Pulmonary artery endothelial cell (primary cell): ENCODE measurements at places on chromosomes 11 and 22.

DNA sequence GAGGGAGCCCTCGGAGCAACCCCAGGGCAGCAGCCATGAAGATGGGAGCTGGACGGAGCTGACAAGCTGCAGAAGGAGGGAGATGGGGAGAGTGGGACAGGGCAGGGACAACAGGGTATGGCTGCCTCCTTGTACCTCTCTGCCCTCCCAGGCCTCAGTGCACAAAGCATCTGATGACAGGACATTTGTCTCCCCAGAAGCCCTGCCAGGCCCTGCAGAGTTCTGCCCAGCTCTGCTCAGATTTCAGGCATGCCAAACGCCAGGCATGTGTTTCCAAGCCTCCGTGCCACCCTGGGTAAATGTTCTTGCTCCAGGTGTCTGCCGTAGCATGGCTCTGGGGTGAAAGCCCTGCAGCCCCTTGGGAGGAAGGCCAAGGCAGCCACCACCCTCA lies 1.1 kb upstream of the IFITM10 start:
- no peak for DNase-seq

- no peak for DNase-seq
Measured at GRCh38 chr11:117203069-117203407, 3.9 kb downstream of the TAGLN start.

DNA sequence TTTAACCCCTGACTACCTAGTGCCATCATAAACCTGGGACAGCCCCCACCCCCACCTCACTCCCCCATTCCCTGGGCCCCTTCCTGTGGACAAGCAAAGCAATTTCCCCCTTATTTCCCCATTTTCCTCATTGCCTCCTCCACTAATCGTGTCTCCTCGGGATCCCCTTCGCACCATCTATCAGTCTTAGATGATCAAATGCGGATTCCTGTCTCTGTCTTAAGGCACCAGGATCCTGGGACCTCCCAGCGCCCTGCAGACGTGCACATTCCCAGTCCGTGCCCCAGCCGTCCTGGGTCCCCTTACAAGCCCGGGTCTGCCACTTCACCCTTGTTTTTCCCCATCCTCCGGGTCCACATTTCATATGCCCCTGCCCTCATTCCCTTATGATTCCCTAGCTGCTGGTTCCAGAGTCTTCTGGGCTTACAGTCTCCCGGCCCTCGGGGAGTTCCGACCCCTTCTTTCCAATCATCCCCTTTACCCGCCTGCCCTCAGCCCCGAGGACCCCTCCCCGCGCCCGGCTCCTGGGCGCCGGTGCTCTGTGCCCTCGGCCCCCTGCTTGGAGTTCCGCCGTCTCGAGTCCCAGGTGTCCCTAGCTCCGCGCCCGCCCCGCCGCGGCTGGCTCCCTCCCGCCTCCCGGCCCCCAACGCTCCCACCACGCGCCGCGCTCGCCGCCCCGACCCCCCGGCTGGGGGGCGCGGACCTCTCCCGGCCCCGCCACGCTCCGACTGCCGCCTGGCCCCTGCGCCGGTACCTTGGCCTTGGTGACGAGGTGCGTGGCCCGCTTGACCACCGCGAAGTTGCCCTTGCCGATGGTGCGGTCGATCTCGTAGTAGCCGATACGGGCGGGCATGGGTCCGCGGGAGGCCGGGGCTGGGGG lies 599 bp downstream of the SIK3 start:
- DNase-seq = no peak

- DNase-seq = no peak
Measured at GRCh38 chr22:25976356-25976755, 192.9 kb upstream of the SEZ6L start.

DNA sequence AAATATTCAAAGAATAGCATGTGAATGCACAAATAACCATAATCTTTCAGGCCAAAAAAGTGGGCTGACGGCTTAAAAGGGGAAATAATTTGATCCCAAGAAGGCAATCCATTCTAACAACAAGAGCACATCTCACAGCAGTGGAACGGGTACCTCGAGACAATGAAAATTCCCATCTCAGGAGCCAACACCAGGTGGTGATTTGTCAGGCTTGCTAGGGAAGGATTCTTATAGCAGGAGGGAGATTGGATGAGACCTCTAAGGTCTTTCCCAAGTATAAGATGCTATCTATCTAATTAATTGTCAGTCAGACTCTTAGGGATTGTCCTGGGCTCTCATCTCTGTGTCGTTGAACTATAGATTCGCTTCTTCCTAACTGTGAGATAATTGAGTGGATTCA lies 284.0 kb downstream of the ETS1 start:
- DNase-seq = no peak

DNA sequence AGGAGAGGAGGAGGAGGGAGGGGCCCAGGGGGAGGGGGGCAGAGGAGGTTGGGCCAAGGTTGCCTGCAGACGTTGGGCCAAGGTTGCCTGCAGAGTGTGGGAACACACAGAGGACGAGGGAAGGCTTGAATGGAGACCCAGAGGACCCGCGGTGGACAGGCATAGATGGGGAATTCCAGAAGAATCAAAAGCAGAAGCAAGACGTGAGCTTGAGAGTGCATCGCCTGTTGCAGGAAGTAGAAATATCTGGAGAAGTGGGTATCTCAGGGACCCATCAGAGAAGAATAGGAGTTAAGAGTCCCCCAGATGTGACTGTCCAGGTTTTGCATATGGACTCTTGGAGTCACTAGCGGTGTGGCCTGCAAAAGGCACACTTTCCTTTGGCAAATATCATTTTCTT lies 670.2 kb downstream of the TBC1D22A start:
- DNase-seq = no peak

- DNase-seq = no peak
Measured at GRCh38 chr11:117369534-117369933, 41.9 kb downstream of the CEP164 start.

DNA sequence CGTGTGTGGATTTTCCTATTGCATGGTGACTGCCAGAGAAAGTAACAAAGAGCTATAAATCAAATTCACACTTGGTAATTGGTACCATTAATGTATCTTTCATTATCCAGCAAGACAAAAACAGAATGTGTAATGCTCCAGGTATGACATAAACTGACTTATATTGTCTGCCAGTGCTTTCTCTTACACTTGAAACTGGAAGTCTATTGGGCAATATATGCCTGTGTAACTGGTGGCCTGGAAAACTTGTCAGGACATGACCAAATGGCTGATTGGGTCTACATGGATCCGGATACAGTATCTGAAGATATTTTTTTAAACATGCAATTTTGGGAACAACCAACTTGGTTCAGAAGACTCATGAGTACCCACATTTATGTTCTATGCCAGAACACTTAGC lies 174.6 kb upstream of the ARHGAP42 start:
- no peak for DNase-seq

- no peak for DNase-seq
Measured at GRCh38 chr11:16799221-16799620, 60.8 kb downstream of the C11orf58 start.

DNA sequence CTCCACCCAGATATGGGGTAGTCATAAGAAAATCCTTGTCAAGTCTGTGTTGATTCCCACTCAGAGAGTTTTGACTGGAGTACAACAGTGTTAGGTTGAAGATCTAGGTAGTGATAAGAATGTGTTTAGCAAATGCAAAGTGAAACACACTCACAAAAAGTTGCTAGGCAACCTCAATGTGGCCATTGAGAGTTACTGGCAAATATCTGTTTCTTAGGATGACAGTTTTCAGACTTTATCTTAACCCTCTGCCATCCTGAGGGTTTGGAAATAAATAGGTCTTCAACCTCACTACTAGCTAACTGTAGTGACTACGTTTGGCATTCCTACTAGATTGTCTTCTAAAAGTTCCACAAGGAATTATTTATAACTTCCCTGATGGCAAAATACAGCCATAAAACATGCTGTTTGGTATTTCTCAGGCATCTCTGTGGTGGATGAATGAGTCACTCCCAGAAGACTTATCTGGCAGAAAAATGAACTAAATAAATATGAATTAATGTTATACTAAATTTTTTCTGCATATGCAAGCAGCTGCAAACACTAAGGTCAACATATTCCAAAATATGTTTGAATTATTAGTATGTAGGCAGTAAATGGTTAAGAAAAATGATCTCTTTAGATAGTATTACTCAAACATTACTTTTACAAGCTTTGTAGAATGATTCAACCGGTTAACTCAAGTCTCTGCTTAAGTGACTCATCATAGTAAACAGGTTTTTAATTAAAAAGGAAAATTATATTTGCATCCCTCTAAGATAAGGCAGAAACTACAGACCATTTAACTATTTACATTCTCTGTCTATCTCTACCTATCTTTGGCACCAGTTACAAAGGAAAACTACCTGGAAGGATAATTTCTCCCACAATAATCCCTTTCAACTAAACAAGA lies 17.1 kb upstream of the SYTL2 start:
- DNase-seq = no peak

- DNase-seq = no peak
Measured at GRCh38 chr11:73219396-73220285, 1.6 kb downstream of the P2RY2 start.

DNA sequence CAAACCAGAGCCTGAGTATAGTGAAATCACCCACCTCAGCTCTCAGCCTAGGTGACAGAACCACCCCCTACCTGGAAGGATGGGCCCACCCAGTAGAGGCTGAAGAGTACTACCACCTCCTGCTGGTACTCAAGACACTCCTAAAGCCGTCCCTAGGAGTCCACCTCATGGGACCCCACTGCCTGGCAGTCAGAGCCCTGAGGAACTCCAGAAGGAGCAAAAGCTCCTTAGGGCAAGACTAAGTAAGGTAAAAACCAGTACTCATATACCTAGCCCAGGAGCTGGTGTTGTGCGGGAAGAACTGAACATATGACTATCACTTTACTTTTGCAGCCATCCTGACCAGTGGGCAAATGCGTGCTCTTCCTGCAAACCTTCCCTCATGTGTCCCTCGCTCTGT lies 36.3 kb downstream of the HIRA start:
- DNase-seq = no peak

- DNase-seq = no peak
Measured at GRCh38 chr11:46362156-46363030, 15.1 kb downstream of the DGKZ start.

- no peak for DNase-seq
Measured at GRCh38 chr11:75351791-75352587, 528 bp upstream of the ARRB1 start.

DNA sequence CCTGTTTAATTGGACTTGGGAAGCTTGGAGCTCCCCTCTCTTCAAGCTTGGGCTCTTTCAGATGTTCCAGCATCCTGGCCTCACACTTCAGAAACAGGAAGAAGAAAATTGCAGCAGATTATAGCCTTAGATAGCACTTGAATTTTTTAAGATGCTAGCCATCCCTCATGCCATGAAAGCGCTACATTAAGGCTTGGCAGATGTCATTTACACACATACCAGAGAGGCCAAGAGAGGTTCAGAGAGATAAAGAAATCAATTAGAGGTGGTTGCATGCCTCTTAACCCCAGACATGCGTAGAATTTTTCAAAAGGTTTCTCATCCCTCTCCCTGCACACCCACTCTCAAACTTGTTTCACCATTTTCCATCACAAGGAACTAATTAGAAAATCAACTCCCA lies 31.9 kb upstream of the DBX1 start:
- no peak for DNase-seq

DNA sequence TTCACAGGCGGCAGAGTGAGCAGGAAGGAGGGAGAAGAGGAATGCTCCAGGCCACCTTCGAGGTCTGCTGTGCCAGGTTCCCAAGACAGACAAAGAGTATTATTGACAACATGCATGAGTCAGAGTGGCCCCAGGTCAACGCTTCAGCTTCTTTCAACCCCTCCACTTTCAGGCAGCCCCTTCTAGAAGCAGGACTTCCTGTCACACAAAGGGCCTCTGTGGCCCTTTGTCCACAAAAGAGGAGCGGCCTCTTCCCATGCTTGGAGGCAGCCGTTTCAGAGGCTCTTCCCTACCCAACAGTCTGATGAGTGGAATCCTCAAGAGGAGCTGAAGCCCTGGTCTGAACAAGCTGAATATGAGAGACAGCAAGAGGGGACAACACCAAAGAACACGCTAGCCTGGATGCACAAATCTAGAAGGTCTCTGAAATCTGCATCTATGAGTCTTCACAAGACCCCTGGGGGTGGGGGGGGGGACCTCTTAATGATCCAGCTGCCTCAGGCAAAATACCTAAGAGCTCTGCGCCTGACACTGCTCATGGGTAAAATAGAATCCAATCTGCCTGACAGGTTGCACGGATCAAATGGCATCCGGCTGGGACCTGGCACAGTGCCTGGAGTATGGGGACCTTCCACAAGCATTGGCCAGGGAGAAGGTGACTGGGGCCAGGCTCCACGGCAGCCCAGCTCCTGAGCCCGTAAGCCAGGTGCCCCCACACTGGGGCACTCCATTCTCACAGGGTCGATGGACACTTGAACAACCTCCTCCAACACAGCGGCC lies 67.5 kb downstream of the PACSIN2 start:
- DNase-seq = no peak

GRCh38 chr22:39527481-39527961 lies 5.0 kb downstream of the RPS19BP1 start:
- DNase-seq = no peak

DNA sequence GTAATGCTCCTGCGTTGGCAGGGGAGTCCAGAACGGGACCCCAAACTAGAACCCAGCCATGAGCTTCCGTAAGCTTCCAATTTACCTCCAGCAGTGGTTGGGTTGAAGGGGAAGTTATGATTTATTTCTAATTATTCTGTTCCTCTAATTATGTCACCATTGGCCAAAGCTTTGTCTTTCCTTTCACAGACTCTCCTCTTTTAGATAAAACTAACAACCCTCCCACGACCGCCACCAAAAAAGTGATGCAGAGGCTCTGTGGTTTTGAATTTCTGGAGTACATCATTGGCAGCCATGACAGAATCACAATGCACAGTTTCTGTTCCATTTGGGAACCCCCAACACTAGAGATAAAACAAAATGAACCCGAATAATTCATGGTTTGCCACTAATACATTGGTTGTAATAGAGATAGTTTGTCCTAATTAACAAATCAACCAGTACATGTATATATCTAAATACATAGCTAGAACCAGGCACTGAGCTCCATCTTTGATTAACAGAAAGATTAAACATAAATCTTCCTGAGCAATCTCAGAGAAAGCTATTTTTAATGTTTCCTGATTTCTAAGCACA lies 64.3 kb downstream of the ETS1 start:
- DNase-seq = no peak

DNA sequence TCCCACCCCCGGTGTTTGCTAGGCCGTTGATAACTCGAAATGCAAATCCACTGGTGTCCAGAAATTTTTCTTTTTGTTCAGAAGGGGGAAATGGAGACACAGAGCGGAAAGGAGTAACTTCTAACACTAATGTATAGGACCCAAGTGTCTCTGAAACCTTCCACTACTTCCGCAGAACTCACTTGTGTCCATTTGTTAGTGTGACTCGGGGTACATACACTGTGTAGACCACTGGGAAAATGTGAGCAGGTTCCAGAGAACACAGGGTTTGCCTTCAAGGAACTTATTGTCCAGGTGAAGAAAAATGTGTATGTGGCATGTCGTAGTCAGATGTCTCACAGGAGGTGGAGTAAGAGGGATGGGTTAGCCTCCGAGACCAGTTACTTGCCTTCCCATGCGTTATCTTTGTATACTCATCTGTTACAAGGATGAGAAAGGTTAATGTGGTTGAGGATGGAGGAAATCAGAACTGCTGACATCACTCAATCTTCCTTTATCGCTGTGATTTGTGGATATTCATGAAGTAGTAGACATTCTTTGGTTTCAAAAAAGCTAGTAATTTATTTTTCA lies 857 bp downstream of the ARCN1 start:
- peak; percentile 44 for DNase-seq
